ENCODE measurements at places on chromosomes 1 and 21.

- no peak for DNase-seq
Observed at GRCh38 chr1:228804640-228805413, 69.5 kb downstream of the RHOU start.

DNA sequence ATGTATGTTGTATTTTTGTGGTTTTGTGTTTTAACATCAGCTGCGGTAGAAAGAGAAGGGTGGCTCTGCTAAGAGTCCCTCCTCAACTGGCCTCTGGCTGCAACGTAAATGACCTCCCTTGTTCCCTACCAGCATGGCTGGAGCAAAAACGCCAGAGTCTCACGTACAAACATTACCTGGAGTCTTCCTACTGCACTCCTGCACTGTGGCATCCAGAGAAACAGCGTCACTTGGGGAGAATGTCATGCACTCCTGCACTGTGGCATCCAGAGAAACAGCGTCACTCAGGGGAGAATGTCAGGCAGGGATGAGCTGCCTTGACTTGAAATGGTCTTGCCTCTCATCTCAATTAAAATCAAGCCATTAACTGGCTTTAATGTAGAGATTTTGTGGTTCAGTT, 314.2 kb downstream of the KIF26B start:
- DNase-seq: no peak

DNA sequence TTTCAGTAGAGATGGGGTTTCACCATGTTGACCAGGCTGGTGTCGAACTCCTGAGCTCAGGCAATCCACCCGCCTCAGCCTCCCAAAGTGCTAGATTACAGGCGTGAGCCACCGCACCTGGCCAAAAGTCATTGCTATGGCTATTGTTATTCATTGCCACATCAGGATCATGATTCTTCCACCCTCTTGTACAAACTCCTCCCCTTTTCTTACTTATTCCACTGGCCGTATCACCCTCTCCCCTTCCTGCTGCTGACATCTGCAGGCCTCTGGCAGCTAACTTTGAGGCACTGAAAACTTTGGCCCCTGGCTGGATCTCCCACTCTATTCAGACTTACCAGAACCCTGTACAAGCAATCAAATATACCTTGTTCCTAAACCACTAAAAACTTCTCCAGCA, 10.9 kb downstream of the TMEM53 start:
- no peak for DNase-seq

GRCh38 chr1:150083907-150084306, 16.3 kb downstream of the VPS45 start:
- DNase-seq: no peak

- peak; percentile 68 for DNase-seq
Observed at GRCh38 chr21:21200103-21200938, 202.1 kb downstream of the NCAM2 start.

- no peak for DNase-seq
Observed at GRCh38 chr1:176559474-176559873, 96.5 kb downstream of the PAPPA2 start.

GRCh38 chr1:173410794-173411236, 66.3 kb upstream of the PRDX6 start:
- no peak for DNase-seq

DNA sequence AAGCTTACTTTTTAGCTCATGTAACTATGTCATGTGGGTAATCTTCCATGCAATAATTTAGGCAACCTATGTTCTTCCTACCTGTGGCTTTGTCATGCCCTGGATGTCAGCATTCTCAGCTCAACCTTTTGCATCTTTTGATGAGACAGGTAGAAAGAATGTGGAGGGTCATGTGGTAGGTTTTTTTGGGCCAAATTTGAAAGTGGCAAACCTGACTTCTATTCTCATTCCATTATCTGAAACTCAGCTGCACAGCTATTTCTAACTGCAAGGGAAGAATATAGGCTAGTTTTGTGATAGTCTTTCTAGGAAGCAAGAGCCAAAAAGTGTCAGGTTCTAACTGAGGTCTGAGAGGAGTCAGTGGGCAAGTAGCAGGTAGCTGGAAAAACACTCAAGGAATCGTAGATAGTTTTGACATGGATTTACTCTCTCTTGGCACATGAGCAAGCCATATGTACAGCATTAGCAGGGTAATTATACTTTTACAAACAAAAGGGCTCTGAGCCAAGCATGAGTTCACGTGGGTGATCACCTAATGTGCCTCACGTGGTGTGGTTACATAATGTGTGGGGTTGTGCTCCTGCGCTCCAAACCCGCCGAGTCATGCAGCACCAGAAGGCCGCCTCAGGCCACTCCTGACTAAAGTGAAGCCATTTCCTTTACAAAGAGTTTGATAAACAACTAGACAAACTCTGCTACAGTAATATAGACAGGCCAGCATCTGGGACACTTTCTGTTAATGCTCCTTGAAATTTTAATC, 1013.8 kb downstream of the PLA2G4A start:
- DNase-seq: no peak
